ENCODE measurements at places on chromosomes 6 and 20. TPM values are rescaled to one million over a fixed set of nuclear protein-coding genes. Genes with fewer than 3 reads are reported as not detected.

The MPIG6B gene
- total RNA-seq, result 4.7 TPM

The SSTR4 gene
- 0.18 TPM for total RNA-seq

The DLL1 gene
- total RNA-seq, result 16.8 TPM

The GGTLC1 gene
- total RNA-seq, result not detected

The CD93 gene
- 70.4 TPM for total RNA-seq

The RSPO3 gene
- total RNA-seq, result 10.8 TPM

The MPC1 gene
- 68.9 TPM for total RNA-seq

The RRAGD gene
- total RNA-seq, result 57.9 TPM

The OXT gene
- total RNA-seq, result not detected

The TUBB1 gene
- total RNA-seq, result 5.8 TPM

The F13A1 gene
- 58.4 TPM for total RNA-seq

The TOX2 gene
- total RNA-seq, result 1.2 TPM

The CTAGE9 gene
- total RNA-seq, result not detected

The MAPK14 gene
- total RNA-seq, result 61.2 TPM

The CCN5 gene
- not detected for total RNA-seq

The COL9A3 gene
- total RNA-seq, result 28.3 TPM

The ZBTB12 gene
- total RNA-seq, result 14.4 TPM

The ADGRF4 gene
- total RNA-seq, result 0.18 TPM

The SEL1L2 gene
- not detected for total RNA-seq

The SOX18 gene
- total RNA-seq, result 20.5 TPM

The MBOAT1 gene
- total RNA-seq, result 29.0 TPM

The RWDD1 gene
- total RNA-seq, result 16.9 TPM

The PRICKLE4 gene
- total RNA-seq, result 3.2 TPM

The CYP39A1 gene
- 7.4 TPM for total RNA-seq

The PNLDC1 gene
- not detected for total RNA-seq

The RAB23 gene
- total RNA-seq, result 18.8 TPM

The CALHM4 gene
- total RNA-seq, result not detected

The STMND1 gene
- not detected for total RNA-seq

The PROKR2 gene
- not detected for total RNA-seq

The SAYSD1 gene
- 16.1 TPM for total RNA-seq

The CUL7 gene
- 40.5 TPM for total RNA-seq

The MATN4 gene
- total RNA-seq, result 0.99 TPM

The CDKN1A gene
- 27.4 TPM for total RNA-seq

The RBBP8NL gene
- total RNA-seq, result 0.93 TPM

The PSMB9 gene
- total RNA-seq, result 11.2 TPM

The GUCA1A gene
- not detected for total RNA-seq

The CFB gene
- 9.9 TPM for total RNA-seq

The VIP gene
- total RNA-seq, result 0.23 TPM

The RBPJL gene
- not detected for total RNA-seq

The WFDC12 gene
- total RNA-seq, result not detected

The HLA-G gene
- not detected for total RNA-seq

The NKX2-2 gene
- not detected for total RNA-seq

The MARCKS gene
- 149 TPM for total RNA-seq

The NOTCH4 gene
- total RNA-seq, result 22.2 TPM

The ASIP gene
- total RNA-seq, result not detected

All from metanephros (tissue), 2 donors.